ENCODE measurements at places on chromosomes 6 and 20. TPM values are rescaled to one million over a fixed set of nuclear protein-coding genes. Genes with fewer than 3 reads are reported as not detected.

GRCh38 chr6:28531479-28532128 lies 5.9 kb downstream of the GPX5 start:
- peaks cover 4% of the 10 kb centered on the region for H3K27me3 ChIP-seq
- H3K4me1 ChIP-seq: no peaks in the 10 kb centered on the region

DNA sequence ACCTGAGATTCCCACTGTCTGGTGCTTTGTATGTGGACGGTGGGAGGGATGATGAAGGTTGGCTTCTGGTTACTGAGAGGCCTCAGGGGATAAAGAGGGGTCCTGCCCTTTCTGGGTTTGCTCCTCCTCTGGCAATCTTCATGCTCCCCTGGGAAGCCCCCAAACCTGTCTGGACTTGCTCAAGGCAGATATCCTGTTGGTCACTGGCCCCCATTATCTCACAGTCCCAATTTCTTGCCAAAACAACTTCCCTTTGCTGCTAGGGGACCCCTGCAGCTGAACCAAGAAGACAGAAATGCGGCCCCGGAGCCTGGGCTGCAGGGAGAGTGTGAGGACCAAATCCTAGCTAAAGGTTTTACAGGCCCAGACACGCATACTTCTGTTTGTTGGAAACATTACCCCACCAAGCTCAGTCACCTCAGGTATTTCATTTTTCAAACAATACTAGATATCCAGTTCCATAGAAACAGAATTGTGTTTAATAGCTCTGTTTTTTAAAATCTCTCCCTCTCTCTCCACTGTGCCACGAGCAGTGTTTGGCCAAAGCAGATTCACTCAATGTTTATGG lies 63.4 kb upstream of the MRPS10 start:
- DNase-seq: no peak
- H3K27me3 ChIP-seq: no peaks in the 10 kb centered on the region
- H3K4me1 ChIP-seq: peaks cover 25% of the 10 kb centered on the region
- no peak overlapping the region for H3K4me3 ChIP-seq
- no peaks in the 10 kb centered on the region for H3K36me3 ChIP-seq

The MAN1A1 gene
- 69.2 TPM for total RNA-seq

DNA sequence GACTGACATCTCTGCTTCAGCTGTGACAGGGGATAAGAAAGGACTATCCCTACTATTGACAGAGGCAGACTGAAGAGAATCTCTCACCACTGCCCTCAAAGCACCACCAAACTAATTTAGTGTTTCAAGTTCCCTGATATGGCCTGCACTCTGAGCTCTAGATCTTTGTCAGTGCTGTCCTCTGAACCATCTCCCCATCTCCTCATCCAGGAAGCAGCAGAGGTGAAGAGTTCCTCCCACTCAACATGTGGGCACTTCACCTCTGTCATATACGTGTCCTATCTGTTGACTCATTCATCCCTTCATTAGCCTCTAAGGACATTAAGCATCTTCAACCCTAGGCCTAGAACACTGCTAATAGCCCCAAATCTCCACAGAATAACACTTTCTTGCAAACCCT lies 14.1 kb downstream of the FAM210B start:
- no peak overlapping the region for H3K4me3 ChIP-seq
- H3K27ac ChIP-seq: no peak overlapping the region
- H3K36me3 ChIP-seq: peaks cover 6% of the 10 kb centered on the region

DNA sequence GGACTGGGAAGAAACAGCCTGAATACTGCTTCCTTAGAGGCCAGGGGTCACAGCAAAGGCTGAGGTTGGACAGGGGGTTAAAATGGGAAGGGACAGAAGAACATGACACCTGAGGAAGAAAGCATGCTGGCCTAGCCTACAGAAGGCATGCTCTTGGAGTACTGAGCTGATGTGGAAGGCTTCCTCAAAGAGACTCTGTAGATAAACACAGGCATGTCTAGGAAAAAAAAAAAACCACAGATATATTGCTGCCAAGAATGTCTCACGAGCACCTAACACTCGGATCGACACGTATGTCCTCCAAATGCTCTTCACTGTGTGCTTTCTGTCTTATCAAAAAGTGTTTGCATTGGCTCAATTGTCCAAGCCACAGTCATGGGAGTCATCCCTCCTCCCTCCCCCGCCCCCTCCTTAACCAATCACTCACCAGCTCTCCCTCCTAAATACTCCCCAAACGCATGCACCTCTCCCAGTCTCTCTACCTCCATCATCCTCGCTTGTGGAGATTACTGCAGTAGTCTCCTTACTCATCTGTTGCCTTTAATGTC lies 101.1 kb upstream of the LRFN2 start:
- no peak for DNase-seq
- no peaks in the 10 kb centered on the region for H3K4me1 ChIP-seq
- H3K27me3 ChIP-seq: no peaks in the 10 kb centered on the region
- H3K4me3 ChIP-seq: no peak overlapping the region
- H3K27ac ChIP-seq: no peak overlapping the region
- no peaks in the 10 kb centered on the region for H3K36me3 ChIP-seq

- peaks cover 48% of the 10 kb centered on the region for H3K36me3 ChIP-seq
- no peaks in the 10 kb centered on the region for H3K27me3 ChIP-seq
- peaks cover 2% of the 10 kb centered on the region for H3K4me1 ChIP-seq
- DNase-seq: no peak
- H3K27ac ChIP-seq: no peak overlapping the region
Measured at GRCh38 chr6:41098366-41098765, 25.6 kb downstream of the NFYA start.

GRCh38 chr20:11315525-11315924 lies 602.2 kb upstream of the BTBD3 start:
- DNase-seq: no peak
- H3K27ac ChIP-seq: no peak overlapping the region
- H3K4me3 ChIP-seq: no peak overlapping the region
- no peaks in the 10 kb centered on the region for H3K27me3 ChIP-seq

DNA sequence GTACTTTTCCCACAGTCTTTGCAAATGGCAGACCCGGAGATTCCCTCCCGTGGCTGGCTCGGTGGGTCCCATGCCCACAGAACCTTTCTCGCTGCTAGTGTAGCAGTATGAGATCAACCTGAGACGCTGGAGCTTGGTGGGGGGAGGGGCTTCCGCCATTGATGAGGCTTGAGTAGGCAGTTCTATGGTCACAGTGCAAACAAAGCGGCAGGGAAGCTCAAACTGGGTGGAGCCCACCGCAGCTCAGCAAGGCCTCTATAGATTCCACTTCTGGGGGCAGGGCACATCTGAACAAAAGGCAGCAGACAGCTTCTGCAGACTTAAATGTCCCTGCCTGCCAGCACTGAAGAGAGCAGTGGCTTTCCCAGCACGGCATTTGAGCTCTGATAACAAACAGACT lies 186.0 kb upstream of the KCNK16 start:
- no peaks in the 10 kb centered on the region for H3K36me3 ChIP-seq
- H3K27ac ChIP-seq: no peak overlapping the region
- no peaks in the 10 kb centered on the region for H3K27me3 ChIP-seq
- no peak for DNase-seq
- no peaks in the 10 kb centered on the region for H3K4me1 ChIP-seq

The PHACTR1 gene
- total RNA-seq: 58.8 TPM

DNA sequence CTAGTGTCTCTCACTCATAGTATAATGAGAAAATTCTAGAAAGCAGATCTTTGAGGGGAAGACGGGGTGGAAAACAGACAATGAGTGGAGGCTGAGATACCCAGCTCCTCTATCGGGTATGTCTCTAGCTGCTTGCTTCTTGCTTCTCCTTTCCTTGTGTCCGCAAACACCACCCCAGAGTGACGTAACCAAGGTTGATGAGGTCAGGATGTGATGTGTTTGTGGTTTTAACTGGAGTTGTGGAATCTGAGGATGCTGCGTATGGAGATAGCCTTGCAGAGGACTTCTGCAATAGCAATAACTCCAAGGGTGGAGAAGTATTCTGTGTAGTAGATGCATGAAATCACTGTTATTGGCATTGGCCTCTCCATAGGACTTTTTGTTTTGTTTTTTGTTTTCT lies 132.7 kb upstream of the IFNGR1 start:
- no peaks in the 10 kb centered on the region for H3K27me3 ChIP-seq
- H3K4me3 ChIP-seq: no peak overlapping the region
- H3K4me1 ChIP-seq: no peaks in the 10 kb centered on the region
- no peaks in the 10 kb centered on the region for H3K36me3 ChIP-seq
- H3K27ac ChIP-seq: no peak overlapping the region
- peak; percentile 47 for DNase-seq

DNA sequence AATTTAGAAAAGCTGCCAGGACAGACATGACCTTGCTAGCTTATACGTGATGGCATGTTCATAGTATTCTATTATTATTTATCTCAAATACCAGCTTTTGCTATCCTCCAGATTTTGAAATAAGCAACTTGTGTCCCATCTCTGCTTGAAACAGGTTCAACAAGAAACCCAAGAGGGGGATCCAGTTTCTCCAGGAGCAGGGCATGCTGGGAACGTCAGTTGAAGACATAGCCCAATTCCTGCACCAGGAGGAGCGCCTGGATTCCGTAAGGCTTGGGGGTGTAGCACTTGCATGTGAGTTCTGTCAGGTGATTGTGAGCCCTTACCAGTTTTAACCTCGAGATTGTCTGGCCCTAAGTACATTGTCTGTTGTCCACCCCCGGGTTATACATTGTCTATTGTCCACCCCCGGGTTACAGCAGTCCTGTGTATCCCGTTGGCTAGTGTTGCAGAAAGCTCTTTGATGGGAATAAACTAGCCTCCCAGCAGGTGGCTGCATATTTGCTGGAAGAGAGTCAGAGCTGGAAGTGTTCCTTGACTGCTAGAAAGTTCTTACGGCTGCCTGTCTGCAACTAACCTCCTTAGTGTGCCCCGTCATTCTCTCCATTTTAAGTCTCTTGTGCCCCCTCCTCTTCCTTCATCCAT lies 61.4 kb upstream of the CSE1L start:
- no peaks in the 10 kb centered on the region for H3K27me3 ChIP-seq
- peaks cover 46% of the 10 kb centered on the region for H3K36me3 ChIP-seq
- peaks cover 8% of the 10 kb centered on the region for H3K4me1 ChIP-seq
- no peak overlapping the region for H3K27ac ChIP-seq
- no peak for DNase-seq

The GABRR2 gene
- 1.5 TPM for total RNA-seq

DNA sequence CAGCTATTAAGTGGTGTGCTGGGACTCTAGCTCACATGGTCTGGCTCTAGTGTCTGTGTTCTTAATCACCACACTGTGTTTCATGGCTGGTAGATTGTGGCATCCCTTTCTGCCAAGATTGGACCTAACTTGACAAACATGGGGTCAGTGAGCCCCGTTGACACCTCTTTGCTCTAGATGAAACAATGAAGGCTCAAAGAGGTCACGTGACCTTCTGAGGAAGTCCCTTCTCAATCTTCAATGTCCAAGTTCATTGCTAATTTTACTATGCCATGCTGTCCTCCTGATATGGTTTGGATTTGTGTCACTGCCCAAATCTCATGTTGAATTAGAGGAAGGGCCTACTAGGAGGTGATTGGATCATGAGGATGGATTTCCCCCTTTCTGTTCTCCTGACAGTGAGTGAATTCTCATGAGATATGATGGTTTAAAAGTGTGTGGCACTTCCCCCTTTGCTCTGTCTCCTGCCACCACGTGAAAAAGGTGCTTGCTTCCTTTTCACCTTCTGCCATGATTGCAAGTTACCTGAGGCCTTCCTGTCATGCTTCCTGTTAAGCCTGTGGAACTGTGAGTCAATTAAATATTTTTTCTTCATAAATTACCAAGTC lies 177.8 kb upstream of the MYLIP start:
- no peak for DNase-seq
- H3K27me3 ChIP-seq: no peaks in the 10 kb centered on the region
- H3K4me1 ChIP-seq: peaks cover 13% of the 10 kb centered on the region
- no peak overlapping the region for H3K27ac ChIP-seq

The LTB gene
- total RNA-seq: 9.9 TPM

The GTSF1L gene
- total RNA-seq: not detected

- peaks cover 7% of the 10 kb centered on the region for H3K4me1 ChIP-seq
- H3K4me3 ChIP-seq: no peak overlapping the region
- no peak overlapping the region for H3K27ac ChIP-seq
Measured at GRCh38 chr6:135813401-135813800, 38.1 kb upstream of the PDE7B start.

Data from lung (tissue), 17 donors.